Erythroblast (primary cell): ENCODE measurements at places on chromosomes 2 and 18.
A peak's percentile ranks its signal among the peaks of the same experiment; 100 is the strongest.

- no peak for DNase-seq
These were observed 520 bp upstream of the CYP20A1 start for GRCh38 chr2:203238292-203238703.

DNA sequence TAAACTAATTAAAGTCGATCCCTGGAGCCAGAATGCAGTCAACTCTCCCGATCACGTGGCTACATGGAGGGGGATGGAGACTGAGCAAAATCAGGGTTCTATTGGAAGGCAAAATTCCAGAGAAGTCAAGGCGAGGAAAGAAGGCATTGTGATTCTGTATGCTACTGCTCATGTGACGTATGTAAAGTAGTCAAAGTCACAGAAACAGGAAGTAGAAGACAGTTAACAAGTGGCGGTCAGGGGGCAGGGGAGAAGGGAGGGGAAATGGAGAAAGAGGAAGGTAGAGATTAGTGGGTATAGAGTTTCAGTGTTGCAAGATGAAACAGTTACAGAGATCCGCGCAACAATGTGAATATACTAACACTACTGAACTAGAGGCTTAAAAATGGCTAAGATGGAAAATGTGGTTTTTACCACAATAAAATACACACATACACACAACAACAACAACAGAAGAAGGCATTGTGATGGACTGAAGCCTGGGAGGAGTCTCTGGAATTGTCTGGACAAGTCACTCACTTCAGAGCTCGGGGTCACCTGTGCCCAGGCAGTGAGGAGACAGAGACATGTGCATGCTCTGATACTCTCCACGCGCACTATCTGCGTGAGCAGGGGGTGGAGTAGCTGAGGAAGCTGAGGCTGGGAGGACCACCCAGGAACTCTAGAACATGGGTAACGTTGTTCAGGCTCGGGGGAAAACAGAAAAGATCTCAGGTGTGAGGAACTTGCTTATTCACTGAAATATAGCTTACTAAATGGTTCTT lies 89.9 kb upstream of the CDCA7 start:
- DNase-seq = no peak

DNA sequence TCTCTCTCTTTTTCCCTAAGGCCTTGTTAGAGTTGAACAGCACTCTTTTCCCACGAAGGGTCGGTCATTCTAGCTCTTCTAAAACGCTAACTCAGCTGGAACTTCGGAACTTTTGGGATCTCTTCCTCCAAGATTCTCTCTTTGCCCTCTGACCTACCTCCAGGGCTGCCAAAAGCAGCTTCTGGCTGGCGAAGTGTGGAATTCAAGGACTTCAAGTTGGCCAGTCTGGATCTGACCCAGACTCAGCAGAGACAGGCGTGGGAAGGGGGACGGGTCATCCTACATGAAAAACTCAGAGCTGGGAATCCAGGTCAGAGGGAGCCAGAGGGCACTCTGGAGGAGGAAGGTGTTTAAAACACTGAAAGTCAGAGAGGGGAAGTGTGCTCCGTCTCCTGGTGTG lies 305.5 kb upstream of the HDAC4 start:
- DNase-seq = no peak

- peak; percentile 1 for DNase-seq
These were observed 435.5 kb upstream of the MMADHC start for GRCh38 chr2:150023044-150023443.

DNA sequence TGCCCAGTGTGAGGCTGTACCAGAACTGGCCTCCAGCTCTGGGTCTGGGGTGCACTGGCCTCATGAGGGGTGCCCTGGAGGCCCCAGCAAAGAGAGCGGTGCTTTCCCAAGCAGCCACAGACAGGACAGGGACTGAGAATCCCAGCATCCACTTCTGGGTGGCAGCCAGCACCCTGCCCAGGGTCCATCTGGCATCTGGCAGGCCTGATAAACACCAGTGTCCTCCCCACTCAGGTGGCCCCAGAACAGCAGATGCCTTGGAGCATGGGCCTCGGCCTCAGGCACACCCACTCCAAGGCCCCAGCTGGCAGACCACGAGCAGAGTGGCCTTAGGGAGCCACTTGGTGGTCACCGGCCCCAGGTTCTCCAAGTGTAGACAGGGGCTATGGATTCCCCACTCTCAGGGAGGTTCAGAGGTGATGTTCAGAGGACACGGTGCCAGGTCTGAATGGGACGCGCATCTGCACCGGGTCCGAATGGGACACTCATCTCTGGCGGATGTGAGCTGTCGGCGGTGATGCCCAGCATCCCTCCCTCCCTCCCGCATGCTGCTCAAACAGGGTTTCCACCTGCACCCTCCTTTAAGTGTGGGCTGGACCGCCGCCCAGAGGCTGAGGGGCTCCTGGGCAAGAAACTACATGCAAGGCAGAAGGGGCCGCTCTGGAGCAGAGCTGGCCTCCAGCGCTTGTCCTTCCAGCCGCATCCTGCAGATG lies 82.2 kb upstream of the GPC1 start:
- no peak for DNase-seq

- DNase-seq = no peak
These were observed 92.3 kb upstream of the CAPN13 start for GRCh38 chr2:30899516-30900054.

DNA sequence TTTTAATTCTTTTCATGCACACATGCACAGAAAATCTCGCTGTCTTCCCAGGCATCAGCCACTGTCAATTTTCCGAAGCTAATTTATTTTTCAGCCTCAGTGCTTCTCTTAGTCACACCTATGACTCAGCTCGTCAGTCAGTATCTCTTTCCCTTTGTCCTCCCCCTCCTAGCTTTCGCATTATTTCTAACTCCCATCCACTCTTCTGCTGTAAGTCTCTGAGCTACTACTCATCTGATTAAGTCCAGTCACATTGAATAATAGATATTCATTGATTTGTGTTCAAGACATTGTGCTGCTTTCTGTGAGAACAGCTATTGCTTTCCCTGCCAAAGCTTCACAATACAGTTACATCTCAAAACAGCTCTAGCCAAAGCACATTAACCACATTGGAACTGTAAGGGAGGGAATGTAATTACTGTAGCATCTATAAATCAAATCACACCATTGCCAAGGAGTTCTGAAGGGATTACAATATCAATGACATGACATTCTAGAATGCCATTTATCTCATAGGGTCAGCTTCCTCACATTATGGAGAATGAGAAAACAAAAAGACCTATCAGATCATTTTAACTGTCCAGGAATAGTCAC lies 89.4 kb downstream of the SCN3A start:
- DNase-seq = no peak
